ENCODE measurements at places on chromosomes 7 and 10. TPM values are rescaled to one million over a fixed set of nuclear protein-coding genes. Genes with fewer than 3 reads are reported as not detected.

The KNDC1 gene
- 0.09 TPM for polyA plus RNA-seq

The LSM8 gene
- 34.6 TPM for polyA plus RNA-seq

The DEPP1 gene
- not detected for polyA plus RNA-seq

The UTF1 gene
- polyA plus RNA-seq = not detected

The MRPL32 gene
- polyA plus RNA-seq = 42.5 TPM

The FGFR2 gene
- 1.0 TPM for polyA plus RNA-seq

The CFAP70 gene
- polyA plus RNA-seq = not detected

The KIAA1217 gene
- polyA plus RNA-seq = 0.75 TPM

The C7orf57 gene
- 0.16 TPM for polyA plus RNA-seq

The HABP2 gene
- not detected for polyA plus RNA-seq

The SEPTIN14 gene
- not detected for polyA plus RNA-seq

The CTAGE15 gene
- polyA plus RNA-seq = not detected

The EGFR gene
- polyA plus RNA-seq = not detected

The CDK13 gene
- polyA plus RNA-seq = 19.5 TPM

The DGKI gene
- polyA plus RNA-seq = not detected

The ATRNL1 gene
- 0.23 TPM for polyA plus RNA-seq

The SLC16A12 gene
- not detected for polyA plus RNA-seq

The SOSTDC1 gene
- polyA plus RNA-seq = not detected

The DNAJB9 gene
- polyA plus RNA-seq = 138 TPM

The GATA3 gene
- 79.7 TPM for polyA plus RNA-seq

The PRSS58 gene
- not detected for polyA plus RNA-seq

The CDC14C gene
- not detected for polyA plus RNA-seq

The TLL2 gene
- 0.03 TPM for polyA plus RNA-seq

The C10orf143 gene
- 33.9 TPM for polyA plus RNA-seq

The MINDY4 gene
- polyA plus RNA-seq = 0.23 TPM

The PMS2 gene
- 7.6 TPM for polyA plus RNA-seq

The PRKCQ gene
- 45.0 TPM for polyA plus RNA-seq

The VIPR2 gene
- 0.15 TPM for polyA plus RNA-seq

The SUN3 gene
- not detected for polyA plus RNA-seq

The ZNF775 gene
- polyA plus RNA-seq = 0.67 TPM

The MYOZ1 gene
- polyA plus RNA-seq = not detected

The UPK3B gene
- polyA plus RNA-seq = not detected

The CACNB2 gene
- polyA plus RNA-seq = 0.81 TPM

The OR13A1 gene
- not detected for polyA plus RNA-seq

The ADARB2 gene
- polyA plus RNA-seq = not detected

The NUPR2 gene
- polyA plus RNA-seq = 1.5 TPM

The CPXM2 gene
- not detected for polyA plus RNA-seq

The CTNNA3 gene
- not detected for polyA plus RNA-seq

The IDI2 gene
- not detected for polyA plus RNA-seq

The SPDYE2B gene
- not detected for polyA plus RNA-seq

The HKDC1 gene
- polyA plus RNA-seq = 8.1 TPM

The DYNC1I1 gene
- 0.33 TPM for polyA plus RNA-seq

The ASB10 gene
- not detected for polyA plus RNA-seq

The HSPA14 gene
- polyA plus RNA-seq = 18.7 TPM

The MYL10 gene
- not detected for polyA plus RNA-seq

The TMEM106B gene
- polyA plus RNA-seq = 37.2 TPM

The FOXI2 gene
- polyA plus RNA-seq = not detected

The GHRHR gene
- not detected for polyA plus RNA-seq

The PCGF6 gene
- 6.4 TPM for polyA plus RNA-seq

The CHCHD2 gene
- 504 TPM for polyA plus RNA-seq

The FKBP9 gene
- 0.32 TPM for polyA plus RNA-seq

The NPTX2 gene
- not detected for polyA plus RNA-seq

The IPMK gene
- polyA plus RNA-seq = 1.2 TPM

The CALHM1 gene
- not detected for polyA plus RNA-seq

The SYNPO2L gene
- not detected for polyA plus RNA-seq

The CTAGE8 gene
- 0.39 TPM for polyA plus RNA-seq

The PPP1R17 gene
- not detected for polyA plus RNA-seq

The LRRC17 gene
- not detected for polyA plus RNA-seq

The NPC1L1 gene
- polyA plus RNA-seq = not detected
